ENCODE measurements at places on chromosomes 2 and 18.

GRCh38 chr2:117071556-117072102, 742.9 kb upstream of the DDX18 start:
- no peak for DNase-seq

- no peak for DNase-seq
Observed at GRCh38 chr2:17543848-17544247, 3.4 kb downstream of the VSNL1 start.

DNA sequence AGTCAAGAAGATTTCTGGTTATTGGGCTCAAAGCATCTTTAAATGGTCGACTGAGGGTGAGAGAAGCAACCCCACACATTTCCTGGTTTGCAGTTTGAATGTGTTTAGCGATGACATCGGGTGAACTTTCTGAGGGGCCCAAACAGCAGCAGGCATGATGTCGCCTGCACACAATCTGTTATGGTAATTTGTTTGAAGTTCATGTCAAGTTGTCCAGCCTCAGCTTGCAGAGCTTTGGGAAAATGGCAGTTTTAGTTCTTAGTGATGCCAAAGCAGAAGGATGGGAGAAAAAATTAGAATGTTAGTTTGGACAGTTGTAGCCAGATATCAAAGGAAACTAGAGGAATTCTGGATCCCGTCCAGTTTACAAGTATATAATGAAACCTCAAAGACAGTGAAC, 284.6 kb downstream of the MBD5 start:
- no peak for DNase-seq

DNA sequence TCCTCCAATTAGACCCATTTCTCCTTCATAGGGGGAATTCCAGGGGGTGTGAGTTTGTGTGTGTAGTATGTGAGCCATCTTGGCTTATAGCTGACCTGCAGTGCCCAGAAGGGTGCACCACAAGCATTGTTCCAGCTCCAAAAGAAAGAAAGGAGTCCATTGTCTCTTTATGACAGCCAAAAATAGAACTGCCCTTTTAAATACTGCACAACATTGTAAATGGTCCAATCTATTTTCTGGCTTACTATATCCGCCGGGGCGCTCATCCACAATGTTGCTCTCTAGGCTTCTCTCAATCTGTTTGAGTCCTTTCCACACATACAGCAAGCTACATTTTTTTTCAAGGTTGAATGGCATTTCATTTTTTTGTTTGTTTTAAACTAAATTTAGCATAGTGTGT, 517.5 kb downstream of the STK39 start:
- DNase-seq: no peak

DNA sequence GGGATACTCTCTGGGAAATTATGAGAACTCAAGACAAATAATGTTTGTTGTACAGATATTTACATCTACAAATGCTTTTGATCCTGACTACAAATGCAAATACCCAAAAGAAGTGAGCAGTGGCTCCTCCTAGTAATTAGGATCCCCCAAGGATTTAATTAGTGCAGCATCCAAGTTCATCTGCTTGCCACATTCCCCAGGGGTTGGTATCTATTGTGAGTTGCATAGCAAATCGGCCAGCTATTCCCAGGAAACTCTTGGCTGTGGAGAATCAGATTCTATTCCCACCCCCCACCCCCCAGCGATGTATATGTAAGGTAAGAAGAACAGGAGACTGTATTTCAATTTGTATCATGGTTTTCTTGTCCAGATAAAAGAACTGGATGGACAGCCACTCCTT, 725.1 kb upstream of the CDH7 start:
- no peak for DNase-seq

DNA sequence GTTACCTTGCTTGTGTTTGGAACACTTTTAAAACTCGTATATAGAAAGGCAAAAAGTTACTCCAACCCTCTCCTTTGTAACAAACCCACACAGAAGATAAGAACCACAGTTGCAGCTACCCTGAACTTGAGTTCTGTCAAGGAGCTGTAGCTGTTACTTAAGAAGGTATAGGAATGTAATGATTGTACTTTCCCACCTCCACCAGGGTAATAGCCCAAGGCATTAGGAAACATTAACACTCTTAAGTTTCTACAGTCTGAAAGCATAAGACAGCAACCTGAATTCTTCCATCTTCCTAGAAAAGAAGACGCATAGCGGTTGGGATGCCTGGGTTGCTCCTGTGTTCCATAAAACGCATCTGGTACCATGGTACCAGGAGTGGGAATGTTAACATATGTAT, 43.0 kb downstream of the ITGA4 start:
- DNase-seq: no peak

DNA sequence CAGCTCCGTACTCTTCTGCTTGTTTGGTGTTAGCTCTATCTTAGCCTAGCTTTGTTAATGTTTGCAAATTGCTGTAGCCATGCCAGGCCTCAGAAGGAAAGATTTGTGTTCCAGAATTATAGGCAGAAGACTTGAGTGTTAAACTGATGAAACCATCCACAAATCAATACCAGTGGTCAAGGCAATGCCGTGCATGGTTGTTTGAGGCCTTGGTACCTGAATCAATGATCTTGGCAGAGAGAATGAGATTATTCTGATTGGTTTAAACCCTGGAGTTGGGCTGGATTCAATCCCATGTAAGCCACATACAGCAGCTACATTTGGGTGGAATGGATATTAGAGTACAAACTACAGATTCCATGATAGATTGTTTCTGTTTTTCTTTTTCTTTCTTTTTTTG, 4.9 kb downstream of the HADHB start:
- no peak for DNase-seq

DNA sequence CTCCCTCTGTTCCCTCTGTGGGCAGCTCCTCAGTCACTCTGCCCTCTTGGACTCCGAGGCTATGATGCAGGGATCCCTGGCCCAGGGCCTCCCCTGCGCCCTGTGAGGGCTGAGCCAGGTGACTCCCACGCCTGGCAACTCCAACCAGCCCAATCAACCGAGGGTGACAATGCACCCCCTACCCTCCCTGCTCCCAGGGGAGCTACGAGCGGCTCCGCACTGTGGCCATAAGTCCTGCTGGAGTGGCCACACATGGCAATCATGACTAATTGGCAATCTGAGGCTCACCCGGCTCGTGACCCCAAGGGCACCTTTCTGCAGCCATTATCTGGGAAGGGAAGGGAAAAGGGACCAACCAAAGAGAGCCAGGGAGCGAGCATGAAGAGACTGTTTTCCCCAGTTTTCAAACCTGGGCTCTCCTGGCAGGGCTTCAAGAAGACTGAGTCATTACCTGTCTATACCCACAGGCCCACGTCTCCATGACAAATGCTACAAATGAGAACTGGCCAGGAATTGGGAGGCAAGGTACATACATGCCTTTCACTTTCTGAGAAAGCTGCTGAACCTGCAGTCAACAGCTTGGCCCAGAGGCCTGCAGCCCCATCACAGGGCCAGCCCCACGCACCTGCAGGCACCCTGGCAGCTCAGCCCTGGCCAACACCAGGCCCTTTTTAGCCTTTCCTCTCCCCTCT, 45.1 kb downstream of the RPL31 start:
- DNase-seq: no peak

DNA sequence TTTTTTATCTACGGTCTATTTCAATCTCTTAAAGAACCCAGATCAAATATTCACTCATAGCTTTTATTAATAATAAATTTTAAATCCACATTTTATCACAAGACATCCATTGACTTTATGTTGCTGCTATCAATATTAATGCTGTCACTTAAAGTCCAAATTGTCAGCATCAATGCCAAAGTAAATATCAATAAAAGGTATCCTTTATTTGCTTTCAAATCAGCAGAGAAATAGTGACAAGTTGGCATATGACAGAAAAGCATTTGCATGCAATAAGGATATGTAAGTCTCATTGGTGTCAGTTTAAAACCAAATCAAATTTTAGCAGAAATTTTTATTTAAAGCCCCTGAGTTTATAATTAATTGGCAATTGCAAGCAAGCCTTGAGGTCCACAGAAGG, 775.4 kb downstream of the ADCYAP1 start:
- DNase-seq: no peak

- no peak for DNase-seq
Observed at GRCh38 chr2:95356821-95357700, 45.4 kb upstream of the FAHD2A start.

DNA sequence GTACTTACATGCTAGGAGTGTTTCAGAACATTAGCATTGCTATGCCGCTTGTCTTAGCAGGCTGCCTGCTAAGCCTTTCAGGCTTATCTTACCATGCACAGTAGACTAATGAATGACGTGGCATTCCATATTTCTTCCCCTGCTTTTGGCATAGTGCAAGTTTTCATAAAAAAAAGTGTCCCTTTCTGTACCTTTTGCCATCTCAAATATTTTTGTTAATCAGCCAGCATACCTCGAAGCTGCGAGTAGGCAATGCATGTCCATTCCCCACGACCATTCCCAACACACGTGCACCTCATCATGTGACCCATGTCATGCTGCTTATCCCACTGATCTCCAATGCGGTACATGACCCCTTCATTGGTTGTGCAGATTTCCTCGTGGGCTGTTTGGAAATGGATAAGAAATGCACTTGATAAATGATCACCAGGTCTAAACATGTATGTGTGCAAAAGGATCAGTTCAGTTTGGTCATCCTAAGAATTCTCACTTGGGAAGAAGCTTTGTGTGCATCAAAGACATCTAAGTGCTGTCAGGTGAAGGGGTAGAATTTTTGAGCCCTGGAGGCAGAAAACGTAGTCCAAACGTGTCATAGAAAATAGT, 13.9 kb downstream of the FN1 start:
- no peak for DNase-seq

DNA sequence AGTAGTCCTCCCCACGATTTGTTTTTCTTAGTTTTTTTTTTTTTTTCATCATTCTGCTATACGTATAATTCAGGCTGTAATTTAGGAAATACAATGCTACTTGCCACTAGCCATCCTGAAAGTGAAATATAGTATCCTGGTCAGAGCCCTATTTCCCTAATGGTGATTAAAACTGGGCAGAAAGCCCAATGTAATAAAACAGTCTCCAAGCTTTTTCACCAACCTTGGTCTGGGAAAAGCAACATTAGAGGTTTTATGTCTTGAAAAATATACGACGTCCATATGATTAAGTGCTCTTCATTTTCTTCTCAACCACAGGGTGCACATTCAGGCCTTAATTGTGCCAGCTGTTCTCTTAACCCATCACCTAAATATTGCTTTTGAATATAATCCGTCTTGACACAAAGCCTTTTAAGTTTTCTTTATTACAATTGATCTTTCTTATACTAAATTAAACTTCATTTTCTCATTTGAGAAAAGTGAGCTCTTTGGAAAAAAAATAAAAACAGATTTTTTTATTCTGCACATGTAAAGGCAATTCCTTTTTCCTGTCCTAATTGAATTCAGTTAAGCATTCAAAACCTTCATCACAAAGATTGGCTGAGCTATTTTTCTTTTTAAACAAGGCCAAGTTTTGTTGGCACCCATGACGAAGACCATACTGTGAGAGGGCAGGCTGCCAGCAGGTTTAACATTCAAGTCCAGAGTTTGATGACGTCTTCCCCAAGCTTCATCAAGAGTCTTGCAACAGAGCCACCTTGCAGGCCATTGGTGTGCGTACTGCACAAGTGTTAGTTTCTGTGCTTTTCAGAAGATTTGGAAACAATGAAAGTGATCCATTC, 52.7 kb downstream of the MAP2 start:
- no peak for DNase-seq

GRCh38 chr18:62101321-62101721, 85.5 kb downstream of the PIGN start:
- DNase-seq: no peak

DNA sequence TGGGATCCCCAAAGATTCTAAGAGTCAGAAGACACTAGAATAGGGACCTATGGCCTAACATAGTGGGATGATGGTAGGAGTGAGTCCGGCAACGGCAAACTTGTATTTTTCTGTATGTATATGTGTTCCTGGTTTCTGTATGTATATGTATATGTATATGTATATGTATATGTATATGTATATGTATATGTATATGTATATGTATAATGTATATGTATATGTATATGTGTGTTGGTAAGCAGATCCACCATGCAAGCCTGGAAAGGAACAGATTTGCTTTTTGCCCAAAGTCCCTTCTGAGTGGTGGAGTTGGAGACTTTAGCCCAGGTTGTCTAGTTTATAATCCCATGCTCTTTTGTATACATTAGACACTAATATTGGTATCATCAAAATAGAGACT, 46.6 kb downstream of the MFSD6 start:
- no peak for DNase-seq

DNA sequence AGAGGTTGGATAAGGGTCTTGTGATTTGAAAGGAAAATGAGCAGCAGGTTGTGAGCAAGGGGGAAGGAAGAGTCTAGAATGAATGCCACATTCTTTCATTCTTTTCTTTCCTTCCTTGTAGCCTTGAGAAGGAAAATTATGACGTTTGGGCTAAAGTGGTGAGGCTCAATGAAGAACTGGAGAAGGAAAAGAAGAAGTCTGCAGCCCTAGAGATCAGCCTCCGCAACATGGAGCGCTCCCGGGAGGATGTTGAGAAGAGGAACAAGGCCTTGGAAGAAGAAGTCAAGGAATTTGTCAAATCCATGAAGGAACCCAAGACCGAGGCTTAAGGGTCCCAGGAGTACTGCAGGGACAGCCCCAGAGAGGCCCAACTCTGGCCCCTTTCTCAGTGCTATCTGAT, 45.3 kb downstream of the BMP10 start:
- DNase-seq: no peak

DNA sequence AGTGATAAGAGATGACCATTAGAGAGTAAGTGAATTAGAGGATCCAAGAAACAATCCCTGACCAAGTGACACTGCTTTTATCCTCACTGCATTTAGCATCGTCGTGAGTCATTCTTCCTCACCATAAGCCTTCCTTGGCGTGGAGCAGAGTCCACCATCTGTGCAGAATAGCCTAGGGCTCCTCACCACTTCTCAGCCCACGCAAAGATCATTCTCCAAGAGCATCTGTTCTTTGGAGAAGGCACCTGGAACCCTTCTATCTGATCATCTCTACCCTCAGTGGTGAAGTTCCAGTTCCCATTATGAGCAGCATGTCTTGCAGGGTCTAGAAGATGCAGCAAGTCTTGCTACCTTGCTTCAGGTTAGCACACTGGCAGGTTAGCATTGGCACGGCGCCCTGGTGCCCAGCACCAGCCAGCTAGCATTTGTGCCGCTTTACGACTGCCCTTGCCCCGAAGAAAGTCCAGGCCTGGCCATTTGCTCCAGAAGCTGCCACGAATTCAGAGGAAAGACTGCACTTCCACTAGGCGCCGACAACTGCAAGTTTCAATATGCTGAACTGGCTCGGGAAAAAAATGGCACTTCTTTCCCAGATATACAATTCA, 225.8 kb downstream of the TTC32 start:
- no peak for DNase-seq

- DNase-seq: no peak
Observed at GRCh38 chr18:43934781-43935471, 657.6 kb upstream of the SYT4 start.

All from hepatic stellate cell (primary cell).